NCI-H2081 (cell line): ENCODE measurements at places on chromosomes 6 and 20.

DNA sequence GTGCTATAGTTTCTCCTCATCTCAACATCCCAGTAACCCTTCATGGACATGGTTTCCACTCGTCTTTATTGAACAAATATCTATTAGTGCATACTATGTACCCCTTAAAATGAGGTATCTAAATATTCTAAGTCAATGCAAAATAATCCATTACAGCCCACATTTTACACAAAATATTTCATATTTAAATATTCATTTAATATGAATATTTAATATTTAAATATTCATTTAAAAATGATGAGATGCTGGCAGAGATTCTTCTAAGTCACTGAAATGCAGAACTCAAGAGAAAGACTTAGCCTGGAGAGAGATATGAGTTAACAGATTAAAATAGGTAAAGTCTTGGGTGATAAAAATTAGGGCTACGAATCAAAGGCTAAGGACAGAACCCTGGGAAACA lies 17.9 kb downstream of the EPB41L2 start:
- no peak for DNase-seq

DNA sequence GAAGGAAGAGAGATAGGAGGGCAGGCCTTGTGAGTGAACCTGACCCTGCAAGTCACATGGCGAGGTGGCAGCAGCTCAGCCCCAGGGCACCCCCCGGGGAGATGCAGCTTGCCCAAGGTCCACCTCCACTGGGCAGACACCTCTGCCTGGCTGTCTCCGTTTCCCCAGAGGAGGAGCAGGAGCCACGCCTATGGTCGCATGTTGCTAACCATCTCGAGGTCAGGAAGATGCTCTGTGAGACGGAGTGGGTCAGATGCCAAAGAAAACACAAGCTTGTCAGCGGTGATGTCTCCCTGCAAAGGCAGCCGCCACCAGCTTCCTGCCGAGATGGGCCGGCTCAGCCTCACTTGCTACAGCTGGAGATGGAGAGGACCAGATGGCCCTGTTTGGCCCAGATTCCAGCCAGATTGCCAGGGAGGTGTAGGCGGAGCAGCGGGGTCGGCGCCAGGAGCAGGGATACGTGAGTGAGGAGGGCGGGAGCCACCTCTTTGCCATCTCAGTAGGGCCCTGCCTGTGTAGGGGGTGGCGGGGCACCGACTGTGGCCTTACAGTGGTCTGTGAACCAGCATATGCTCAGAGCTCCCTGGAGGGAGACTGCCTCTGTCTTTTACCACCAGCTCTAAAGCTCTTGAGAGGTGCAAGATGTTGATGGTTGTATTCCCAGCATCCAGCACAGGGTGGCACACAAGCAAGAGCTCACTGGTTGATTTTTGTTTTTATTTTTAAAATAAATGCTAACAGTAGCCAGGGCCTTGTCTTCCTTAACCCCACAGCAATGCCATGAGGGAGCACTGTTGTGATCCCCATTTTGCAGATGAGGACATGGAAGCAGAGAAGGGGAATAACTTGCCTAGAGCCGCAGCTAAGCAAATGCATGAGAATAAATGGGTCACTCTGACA lies 42.9 kb upstream of the FAM83D start:
- peak; percentile 75 for DNase-seq

- no peak for DNase-seq
Observed at GRCh38 chr6:119902681-119903080, 553.1 kb upstream of the MAN1A1 start.

DNA sequence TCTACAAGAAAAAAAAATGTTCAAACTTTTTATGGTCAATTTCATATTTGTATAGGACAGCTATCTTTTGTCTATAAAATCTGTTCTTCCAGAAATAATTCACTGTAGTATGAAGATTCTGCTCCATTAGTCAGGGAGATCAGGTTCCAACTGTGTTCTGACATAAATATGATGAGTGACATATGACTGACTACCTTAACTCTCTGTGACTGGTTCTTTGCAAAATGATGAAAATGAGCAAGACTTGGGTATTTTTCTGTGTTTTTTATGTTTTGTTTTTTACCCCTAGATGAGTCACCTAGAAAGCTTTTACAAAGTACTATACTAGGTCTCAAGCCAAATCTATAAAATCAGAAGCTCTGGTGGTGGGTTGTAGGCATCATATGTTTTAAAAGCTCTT lies 229.6 kb downstream of the MMUT start:
- DNase-seq = no peak

GRCh38 chr6:106513808-106514582 lies 115.3 kb downstream of the RTN4IP1 start:
- no peak for DNase-seq

- DNase-seq = peak; percentile 2
Observed at GRCh38 chr6:17705428-17705777, 1.3 kb downstream of the NUP153 start.
